ENCODE measurements at places on chromosomes 6 and 20.

GRCh38 chr6:151948002-151948743 is 140.7 kb downstream of the ESR1 start:
- DNase-seq: no peak

DNA sequence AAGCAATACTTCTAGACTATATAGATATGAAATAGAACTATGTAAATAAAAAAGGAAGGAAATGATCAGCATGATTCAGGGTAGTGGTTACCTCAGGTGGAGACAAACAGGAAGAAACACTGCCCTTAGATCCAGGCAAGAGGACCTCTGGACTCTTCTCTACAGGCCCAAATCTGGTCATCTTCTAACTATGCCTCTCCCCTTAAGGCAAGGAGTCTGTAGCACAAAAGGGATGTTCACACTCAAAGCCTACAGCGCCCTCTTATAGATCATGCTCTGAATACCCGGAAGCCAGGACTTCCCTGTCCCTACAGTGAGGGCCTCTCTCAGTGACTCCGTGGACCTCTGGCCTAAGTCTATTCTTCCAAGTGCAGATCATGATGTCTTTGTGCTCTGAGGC is 30.4 kb upstream of the HIVEP2 start:
- no peak for DNase-seq

DNA sequence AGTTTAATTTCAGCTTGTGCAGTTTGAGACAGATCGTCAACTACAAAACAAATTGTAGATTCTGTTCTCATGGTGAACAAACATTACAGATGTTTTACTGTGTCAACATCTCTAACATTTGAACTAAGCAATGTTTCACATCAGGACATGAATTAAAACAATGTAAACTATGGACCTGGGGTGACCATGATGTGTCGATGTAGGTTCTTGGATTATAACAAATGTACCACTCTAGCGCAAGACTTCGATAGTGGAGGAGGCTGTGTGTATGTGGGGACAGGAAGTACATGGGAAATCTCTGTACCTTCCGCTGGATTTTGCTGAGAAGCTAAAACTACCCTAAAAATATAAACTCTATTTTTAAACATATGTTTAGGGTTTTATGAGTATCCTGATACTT is 17.1 kb downstream of the HIVEP2 start:
- DNase-seq: no peak

DNA sequence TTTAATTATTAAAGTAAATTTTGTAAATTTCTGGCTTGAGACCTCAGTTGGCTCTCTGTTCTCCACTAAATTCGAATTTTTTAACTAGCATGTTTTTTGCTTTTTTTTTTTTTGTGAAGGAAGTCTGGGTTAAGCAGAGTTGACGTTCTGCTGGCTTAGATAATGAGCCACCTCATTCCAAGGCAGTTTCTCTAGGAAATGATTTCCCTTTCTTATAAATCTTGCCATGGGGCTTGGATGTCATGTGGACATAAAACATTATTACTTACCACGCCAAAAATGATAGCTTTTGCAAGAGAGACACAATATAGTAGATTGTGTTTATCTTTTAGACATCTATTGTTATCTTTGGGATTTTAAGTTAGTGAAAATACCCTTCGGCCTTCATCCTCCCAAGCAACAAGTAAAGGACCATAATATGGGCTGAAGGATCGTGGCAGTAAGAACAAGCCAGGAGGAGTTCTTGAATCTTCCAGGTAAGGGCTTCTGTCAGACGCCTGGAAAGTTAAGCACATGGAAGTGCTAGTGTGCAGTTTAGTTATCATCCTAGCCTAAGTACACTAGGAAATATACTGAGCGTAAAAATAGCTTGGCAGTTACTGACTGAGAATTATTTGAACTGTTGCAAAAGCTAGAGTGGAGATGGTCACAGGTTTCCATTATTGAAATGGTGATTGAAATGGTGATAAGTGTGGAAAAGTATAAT is 30.7 kb downstream of the ADGRG6 start:
- DNase-seq: no peak

- peak; percentile 6 for DNase-seq
Observed at GRCh38 chr6:138063726-138064125, 43.5 kb downstream of the PERP start.

- no peak for DNase-seq
Observed at GRCh38 chr20:38308047-38308438, 4.1 kb downstream of the BPI start.

GRCh38 chr6:132003516-132004178 is 52.5 kb upstream of the CCN2 start:
- no peak for DNase-seq

DNA sequence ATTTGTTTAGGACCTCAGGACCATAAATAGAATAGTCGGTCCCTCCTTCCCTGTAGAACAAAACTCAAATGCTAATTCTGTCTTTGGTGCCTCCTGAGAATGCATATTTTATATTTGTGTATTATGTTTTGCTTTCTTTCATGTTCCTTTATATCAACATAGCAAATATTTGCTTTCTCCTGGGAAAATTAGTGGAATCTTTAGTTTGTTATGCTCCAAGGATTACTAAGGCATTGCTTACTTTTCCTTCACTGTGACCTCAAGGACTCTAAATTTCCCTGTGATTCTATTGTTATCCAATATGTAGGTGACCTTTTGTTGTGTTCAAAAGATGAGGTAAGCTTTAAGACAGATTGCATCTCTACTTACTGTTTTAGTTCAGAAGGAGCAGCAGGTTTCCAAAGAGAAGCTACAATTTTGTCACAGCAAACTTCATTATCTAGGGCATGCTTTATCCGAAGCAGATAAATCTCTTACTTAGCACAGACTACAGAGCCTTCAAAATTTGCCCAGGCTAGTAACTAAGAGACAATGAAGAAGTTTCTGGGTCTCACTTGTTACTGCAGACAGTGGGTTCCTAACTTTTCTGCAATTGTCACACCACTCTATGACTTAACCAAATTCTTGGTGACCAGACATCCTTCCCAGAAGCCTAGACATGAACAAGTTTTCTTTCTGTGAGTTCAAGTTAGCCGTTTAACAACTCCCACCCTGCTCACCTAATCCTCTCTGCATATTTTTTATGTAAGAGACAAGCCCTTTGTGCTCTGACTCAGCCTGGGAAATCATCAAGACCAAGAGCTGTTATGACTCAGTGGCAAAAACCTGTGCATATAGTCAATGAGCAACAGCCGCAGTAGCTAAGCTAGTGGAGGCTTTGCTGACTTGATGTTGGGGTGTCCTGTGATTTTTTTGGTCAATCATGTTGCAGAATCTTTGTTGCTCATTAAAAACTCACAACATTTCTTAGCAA is 378.8 kb downstream of the QKI start:
- DNase-seq: peak; percentile 42

DNA sequence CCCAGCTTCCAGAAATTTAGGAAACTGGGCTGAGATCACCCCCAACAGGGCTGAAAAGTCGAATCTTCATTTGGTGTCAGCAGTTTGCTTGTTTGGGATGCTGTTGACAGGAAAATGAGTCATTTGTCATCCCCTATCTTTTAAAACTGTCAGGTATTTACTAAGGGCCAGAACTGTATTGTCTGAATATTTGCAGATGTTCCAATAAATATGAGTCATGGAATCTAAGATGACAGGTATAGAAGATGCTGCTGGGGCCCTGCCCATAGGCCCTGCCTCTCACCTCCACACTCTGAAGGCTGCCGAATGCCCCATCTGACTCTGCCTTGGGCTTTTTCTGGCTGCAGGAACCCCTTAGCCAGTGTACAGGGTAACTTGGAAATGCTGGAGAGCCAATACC is 3.9 kb downstream of the ETV7 start:
- no peak for DNase-seq

Measured in fibroblast of lung (primary cell).